Ovary (tissue), 10 donors: ENCODE measurements at places on chromosomes 12 and 14. TPM values are rescaled to one million over a fixed set of nuclear protein-coding genes. Genes with fewer than 3 reads are reported as not detected.

GRCh38 chr12:902581-902980 lies 46.9 kb downstream of the RAD52 start:
- no peak for DNase-seq

GRCh38 chr14:68293404-68293803 lies 473.8 kb downstream of the RAD51B start:
- DNase-seq = no peak

- peak; percentile 98 for DNase-seq
Measured at GRCh38 chr14:99604278-99604765, 315 bp upstream of the CCDC85C start.

DNA sequence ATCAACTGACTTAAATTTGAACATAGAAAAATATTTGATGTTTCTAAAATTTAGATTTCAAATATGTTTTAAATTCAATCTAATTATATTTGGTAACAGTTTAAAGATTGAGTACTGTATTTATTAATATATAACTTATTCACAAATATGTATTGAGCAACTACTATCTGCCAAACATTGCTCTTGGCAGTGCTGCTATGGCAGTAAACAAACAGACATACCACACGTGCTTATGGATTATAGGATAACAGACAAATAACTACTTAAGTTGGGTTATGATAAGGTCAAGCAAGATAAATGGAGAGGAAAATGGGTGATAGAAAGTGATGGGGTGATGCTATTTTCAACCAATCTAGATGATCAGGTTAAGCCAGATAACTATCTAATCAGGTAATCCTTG lies 538.1 kb downstream of the C12orf50 start:
- DNase-seq = no peak

DNA sequence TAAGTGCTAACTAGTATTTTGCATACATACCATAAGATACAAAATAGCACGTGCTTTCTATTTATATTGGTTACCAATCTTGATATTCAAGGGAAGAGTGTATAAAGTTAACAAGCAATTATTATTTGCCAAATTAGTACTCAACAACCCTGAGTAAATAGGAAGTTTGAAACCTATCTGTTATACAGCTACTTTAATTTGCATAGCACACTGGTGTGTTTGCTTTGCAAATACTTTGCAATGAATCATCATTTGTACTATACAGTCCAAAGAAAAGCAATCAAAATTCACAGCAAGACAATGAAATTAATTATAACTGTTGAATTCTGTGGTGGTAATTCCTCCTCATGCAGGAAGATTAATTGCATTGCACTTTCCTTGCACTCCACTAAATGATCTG lies 469.1 kb downstream of the PRKD1 start:
- DNase-seq = no peak

DNA sequence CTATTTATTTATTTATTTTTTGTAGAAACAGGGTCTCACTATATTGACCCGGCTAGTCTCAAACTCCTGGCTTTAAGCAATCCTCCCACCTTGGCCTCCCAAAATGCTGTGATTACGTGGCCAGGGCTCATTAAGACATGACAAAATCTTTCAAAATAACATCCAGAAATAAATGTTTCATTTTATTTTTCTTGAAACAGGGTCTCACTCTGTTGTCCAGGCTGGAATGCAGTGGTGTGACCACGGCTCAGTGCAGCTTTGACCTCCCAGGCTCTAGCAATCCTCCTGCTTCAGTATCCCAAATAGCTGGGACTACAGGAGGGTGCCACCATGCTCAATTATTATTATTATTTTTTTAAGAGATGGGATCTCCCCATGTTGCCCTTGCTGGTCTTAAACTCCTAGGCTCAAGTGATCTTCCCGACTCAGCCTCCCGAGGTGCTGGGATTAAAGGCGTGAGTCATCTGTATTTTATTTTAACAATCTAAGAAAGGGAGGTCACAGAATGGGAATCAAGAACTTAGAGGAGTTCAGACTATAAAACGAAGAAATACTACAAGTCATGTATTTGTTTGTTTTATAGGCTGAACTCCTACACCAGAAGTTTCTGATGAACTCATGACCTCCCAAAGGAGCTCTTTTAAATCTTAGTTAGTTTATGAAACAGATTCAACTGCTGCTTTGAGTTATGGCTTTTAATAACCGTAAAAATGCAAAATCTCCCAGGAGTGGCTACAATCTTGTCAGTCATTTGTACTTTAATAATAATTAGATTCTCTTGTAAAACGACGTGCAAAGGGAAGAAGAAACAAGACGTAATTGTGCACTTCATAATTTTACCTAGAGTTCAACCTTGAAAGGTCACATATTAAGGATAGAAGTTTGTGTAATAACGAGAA lies 2.1 kb upstream of the TMEM263 start:
- DNase-seq = no peak

GRCh38 chr14:105006831-105007592 lies 13.9 kb downstream of the CDCA4 start:
- DNase-seq = no peak

DNA sequence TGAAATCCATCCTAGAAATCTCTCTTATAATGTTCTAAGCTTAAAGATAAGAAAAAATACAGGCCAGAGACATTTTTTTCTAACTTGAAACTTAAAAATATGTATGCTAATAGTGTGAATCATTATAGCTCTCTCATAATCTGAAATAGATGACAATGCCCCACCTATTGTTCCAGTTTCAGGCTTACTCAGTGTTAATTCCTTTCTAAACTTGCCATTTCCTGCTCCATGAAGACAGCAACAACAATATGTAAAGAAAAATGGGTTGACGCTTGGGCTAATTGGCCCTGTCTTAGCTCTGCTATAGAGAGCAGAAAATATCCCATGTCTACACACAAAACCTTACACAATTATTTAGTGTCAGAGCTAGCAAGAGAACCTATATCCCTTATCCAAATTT lies 37.1 kb downstream of the LMO3 start:
- DNase-seq = no peak

DNA sequence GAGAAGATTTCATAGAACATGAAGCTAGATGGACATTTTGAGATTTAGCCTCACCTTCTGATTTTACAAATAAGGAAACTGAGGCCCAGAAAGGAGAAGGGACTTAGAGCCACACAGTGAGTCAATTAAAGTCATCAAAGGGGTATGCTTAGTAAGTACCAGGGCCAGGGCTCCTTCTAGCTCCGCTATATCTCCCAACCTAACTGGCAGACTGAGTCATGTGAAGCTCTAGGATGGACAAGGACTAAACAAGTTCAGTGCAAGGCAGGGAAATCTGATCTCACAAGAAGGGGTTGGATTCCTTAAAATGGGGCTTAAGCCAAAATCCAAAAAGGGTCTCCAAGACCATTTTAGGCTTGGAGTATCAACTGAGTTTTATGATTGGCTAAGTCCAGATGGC lies 215.8 kb downstream of the PHLDA1 start:
- no peak for DNase-seq

DNA sequence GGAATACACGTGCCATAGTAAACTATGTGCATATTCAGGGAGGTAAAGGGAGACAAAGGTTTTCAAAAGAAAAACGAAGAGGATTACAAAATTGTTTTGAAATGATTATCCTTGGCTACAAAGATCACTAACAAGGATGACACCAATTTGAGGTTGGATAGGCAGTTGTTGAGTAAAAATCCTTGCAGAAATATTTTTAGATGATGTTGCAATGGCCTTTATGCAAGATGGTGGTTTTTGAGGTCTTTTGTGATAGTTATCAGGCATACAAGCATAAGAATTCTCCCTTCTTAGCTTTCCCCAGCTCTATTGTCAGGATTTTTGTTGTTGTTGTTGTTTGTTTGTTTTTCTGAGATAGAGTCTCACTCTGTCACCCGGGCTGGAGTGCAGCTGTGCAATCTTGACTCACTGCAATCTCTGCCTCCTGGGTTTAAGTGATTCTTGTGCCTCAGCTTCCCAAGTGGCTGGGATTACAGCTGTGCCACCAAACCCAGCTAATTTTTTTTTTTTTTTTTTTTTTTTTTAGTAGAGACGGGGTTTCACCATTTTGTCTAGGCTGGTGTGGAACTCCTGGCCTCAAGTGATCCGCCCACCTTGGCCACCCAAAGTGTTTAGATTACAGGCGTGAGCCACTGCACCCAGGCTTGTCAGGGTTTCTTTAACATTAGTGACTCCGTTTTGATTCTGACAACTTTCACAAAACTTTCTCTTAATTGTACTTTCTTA lies 7.8 kb downstream of the RNASE1 start:
- DNase-seq = no peak

GRCh38 chr14:74089251-74090020 lies 4.7 kb downstream of the LIN52 start:
- DNase-seq = no peak

GRCh38 chr14:72318648-72319047 lies 386.4 kb downstream of the RGS6 start:
- no peak for DNase-seq

GRCh38 chr12:3658327-3659163 lies 94.4 kb downstream of the CRACR2A start:
- peak; percentile 43 for DNase-seq

GRCh38 chr12:18643681-18644080 lies 94.1 kb downstream of the PLCZ1 start:
- no peak for DNase-seq

DNA sequence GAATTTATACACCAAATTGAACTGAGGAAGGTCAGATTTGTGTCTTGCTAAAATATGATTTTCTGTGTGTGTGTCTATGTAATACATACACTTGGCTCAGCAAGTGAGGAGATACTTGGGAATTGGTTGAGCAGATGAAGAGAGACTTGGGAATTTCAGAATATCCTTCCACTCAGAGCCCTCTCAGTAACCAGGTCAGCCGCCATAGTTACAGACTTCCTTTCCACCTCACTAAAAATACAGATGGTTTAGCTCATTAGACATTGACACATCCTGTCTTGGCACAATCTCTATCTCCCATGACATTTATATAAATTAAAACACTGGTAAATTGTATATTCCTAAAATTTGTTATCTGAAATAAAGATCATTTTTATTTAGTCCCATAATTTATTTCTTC lies 15.9 kb downstream of the PIK3C2G start:
- no peak for DNase-seq

- no peak for DNase-seq
Measured at GRCh38 chr12:2963760-2964292, 4.6 kb downstream of the TEAD4 start.

GRCh38 chr12:116818948-116819832 lies 62.1 kb downstream of the HRK start:
- peak; percentile 94 for DNase-seq

- DNase-seq = no peak
Measured at GRCh38 chr12:3049611-3050249, 27.4 kb upstream of the TSPAN9 start.

WNT5B gene
- 12.4 TPM for total RNA-seq

MYH6 gene
- 1.1 TPM for total RNA-seq

TAS2R10 gene
- total RNA-seq = 0.84 TPM

PPM1A gene
- total RNA-seq = 44.7 TPM

DLK1 gene
- total RNA-seq = 108 TPM

KCNA5 gene
- total RNA-seq = 0.74 TPM

TAS2R43 gene
- total RNA-seq = not detected

ARID4A gene
- total RNA-seq = 27.2 TPM

CIPC gene
- 13.7 TPM for total RNA-seq

KRT82 gene
- not detected for total RNA-seq
